ENCODE measurements at places on chromosomes 13 and 19.

DNA sequence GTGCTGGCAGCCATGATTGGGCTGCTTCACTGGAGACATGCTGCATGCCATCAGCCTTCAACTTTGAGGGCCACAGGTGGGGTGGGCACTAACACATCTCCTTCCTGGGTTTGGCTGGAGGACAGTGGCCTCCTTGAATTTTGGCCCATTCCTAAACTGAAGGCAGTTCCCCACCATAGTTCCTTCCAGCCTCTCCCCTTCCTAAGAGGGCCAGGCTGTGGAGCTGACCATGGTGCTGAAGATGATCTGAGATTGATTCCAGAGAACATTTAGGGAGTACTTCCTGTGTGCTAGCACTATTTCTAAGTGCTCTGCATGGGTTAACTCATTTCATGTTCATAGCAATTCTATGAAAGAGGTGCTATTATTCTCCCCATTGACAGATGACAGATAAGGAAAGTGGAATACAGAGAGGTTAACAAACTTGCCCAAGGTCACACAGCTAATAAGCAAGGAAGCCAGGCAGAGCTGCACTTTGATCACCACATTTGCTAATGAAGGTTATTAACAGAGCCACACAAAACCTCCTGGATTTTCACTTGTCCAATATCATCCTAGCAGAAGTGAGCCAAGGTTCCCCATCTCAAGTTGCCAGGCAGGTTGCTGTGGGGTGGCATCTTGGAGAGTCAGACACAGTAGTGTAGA, 175.3 kb downstream of the ZIC5 start:
- no peak for DNase-seq

GRCh38 chr13:98778749-98779148, 26.3 kb upstream of the SLC15A1 start:
- DNase-seq = no peak

DNA sequence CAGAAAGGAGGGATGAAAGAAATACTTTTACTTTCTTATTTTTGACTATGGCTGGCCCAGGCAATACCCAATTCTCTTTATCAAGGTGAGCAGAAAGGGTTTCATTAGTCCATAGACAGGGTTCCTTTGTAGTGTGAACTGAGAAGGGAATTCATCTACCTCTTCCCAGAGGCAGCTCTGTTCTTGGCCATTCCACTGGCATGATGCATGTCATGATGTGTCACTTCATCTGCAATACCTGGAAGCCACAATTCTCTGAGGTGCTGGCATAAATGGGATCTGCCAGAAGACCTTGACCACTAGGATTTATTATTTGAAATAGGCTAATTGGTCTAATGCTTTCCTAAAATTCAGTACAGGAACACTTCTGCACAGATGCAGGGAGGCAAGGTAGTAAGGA, 542.8 kb downstream of the RFC3 start:
- no peak for DNase-seq

DNA sequence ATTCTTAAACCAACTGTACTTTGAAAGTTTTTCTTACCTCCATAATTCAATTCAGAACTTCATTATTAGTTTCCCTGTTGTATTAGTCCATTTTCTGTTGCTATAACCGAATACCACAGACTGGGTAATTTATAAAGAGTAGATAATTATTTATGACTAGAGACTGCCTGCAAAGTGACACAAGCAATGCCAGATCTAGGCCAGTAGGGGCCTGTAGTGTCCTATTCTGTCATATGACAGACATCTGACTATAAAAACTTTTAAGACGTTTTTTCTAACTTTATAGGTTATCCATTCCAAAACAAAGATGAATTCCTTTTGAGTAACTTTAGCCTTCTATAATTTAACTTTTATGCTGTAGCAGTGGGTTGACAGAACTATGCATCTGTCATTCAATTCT, 2783.8 kb downstream of the PCDH9 start:
- DNase-seq = no peak

Measured in stimulated activated CD4-positive, alpha-beta T cell treated with anti-CD3 and anti-CD28 coated beads, TNF-alpha, amount 100 ng/mL, for 4 hours (primary cell).